Endothelial cell (in vitro differentiated cells): ENCODE measurements at places on chromosomes 3 and 15. TPM values are rescaled to one million over a fixed set of nuclear protein-coding genes. Genes with fewer than 3 reads are reported as not detected.

CHRFAM7A gene
- total RNA-seq: 1.9 TPM

MYLK gene
- 7.8 TPM for total RNA-seq

PPP2R3A gene
- total RNA-seq: 19.3 TPM

UROC1 gene
- not detected for total RNA-seq

CCDC54 gene
- not detected for total RNA-seq

PRTG gene
- total RNA-seq: 165 TPM

SLC22A13 gene
- 0.21 TPM for total RNA-seq

SLC12A1 gene
- total RNA-seq: not detected
